ENCODE measurements at places on chromosomes 13 and 19. TPM values are rescaled to one million over a fixed set of nuclear protein-coding genes. Genes with fewer than 3 reads are reported as not detected.

CGB8 gene
- not detected for total RNA-seq

ICAM5 gene
- total RNA-seq, result 4.3 TPM

TTC9B gene
- total RNA-seq, result 0.71 TPM

NUCB1 gene
- total RNA-seq, result 208 TPM

CD209 gene
- total RNA-seq, result 0.55 TPM

APOC4 gene
- total RNA-seq, result not detected

CACNG8 gene
- total RNA-seq, result 0.62 TPM

NPAS1 gene
- total RNA-seq, result 1.1 TPM

ZNF780A gene
- total RNA-seq, result 17.2 TPM

SYNE4 gene
- total RNA-seq, result 0.68 TPM

PRR19 gene
- total RNA-seq, result 16.8 TPM

GRCh38 chr19:39704181-39705044 lies at the start of gene LGALS14:
Gene LGALS14, plus strand, starts transcription at chr19:39704481. Its CDS starts 48 bp downstream, at chr19:39704529.
- no peaks in the 10 kb centered on the region for H3K36me3 ChIP-seq
- DNase-seq, result no peak
- no peak within 1 kb of the TSS for H3K4me3 ChIP-seq
- H3K4me1 ChIP-seq, result no peaks in the 10 kb centered on the region
- H3K27me3 ChIP-seq, result no peaks in the 10 kb centered on the region

GRCh38 chr13:42680748-42681147 lies 100.6 kb upstream of the FAM216B start:
- H3K4me3 ChIP-seq, result no peak overlapping the region
- no peaks in the 10 kb centered on the region for H3K4me1 ChIP-seq

- peak; percentile 64 for DNase-seq
- H3K27ac ChIP-seq, result peak overlapping the region; percentile 42
- H3K36me3 ChIP-seq, result no peaks in the 10 kb centered on the region
- H3K4me3 ChIP-seq, result no peak overlapping the region
- H3K4me1 ChIP-seq, result peaks cover 41% of the 10 kb centered on the region
Measured at GRCh38 chr19:18157465-18158063, 4.6 kb downstream of the PIK3R2 start.

DNA sequence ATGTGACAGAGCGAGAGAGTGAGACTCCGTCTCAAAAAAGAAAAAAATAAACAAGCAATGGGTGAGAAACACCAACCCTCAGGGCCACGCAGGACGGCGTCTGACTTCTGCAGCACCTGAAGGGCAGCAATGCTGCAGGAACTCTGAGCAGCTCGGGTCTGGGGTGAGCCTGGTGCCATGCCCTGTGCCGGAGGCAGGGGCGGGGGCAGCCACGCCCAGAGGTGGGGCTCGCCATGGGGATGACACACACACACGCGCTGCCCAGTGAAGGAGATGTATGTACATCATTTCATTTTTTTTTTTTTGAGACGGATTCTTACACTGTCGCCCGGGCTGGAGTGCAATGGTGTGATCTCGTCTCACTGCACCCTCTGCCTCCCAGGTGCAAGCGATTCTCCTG lies 24.3 kb downstream of the GPX4 start:
- no peak overlapping the region for H3K27ac ChIP-seq
- no peaks in the 10 kb centered on the region for H3K36me3 ChIP-seq
- no peak overlapping the region for H3K4me3 ChIP-seq
- H3K4me1 ChIP-seq, result peaks cover 22% of the 10 kb centered on the region
- no peaks in the 10 kb centered on the region for H3K27me3 ChIP-seq

DNA sequence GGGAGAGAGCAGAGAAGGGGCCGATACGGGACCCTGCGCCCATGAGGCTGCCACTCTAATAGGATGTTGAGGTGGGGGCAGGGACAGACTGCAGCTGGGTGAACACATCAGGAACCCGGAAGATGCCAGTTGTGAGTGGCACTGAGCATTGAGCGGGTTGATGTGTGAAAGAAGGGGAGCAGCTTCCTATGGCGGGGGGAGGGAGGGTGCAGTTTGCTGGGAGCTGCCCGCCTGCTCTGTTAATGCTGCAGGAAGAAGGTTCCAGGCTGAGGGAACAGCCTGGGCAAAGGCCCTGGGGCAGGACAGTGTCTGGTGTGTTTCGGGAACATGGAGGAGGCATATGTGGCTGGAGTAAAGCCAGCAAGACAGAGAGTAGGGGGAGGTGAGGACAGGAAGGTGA lies 29.8 kb downstream of the DNM2 start:
- H3K4me1 ChIP-seq, result peaks cover 60% of the 10 kb centered on the region
- no peak overlapping the region for H3K4me3 ChIP-seq
- H3K36me3 ChIP-seq, result no peaks in the 10 kb centered on the region
- DNase-seq, result no peak

- H3K36me3 ChIP-seq, result no peaks in the 10 kb centered on the region
- H3K27ac ChIP-seq, result no peak overlapping the region
- DNase-seq, result peak; percentile 87
- H3K4me3 ChIP-seq, result no peak overlapping the region
- H3K4me1 ChIP-seq, result peaks cover 3% of the 10 kb centered on the region
Measured at GRCh38 chr19:16041299-16041990, 34.9 kb upstream of the TPM4 start.

DNA sequence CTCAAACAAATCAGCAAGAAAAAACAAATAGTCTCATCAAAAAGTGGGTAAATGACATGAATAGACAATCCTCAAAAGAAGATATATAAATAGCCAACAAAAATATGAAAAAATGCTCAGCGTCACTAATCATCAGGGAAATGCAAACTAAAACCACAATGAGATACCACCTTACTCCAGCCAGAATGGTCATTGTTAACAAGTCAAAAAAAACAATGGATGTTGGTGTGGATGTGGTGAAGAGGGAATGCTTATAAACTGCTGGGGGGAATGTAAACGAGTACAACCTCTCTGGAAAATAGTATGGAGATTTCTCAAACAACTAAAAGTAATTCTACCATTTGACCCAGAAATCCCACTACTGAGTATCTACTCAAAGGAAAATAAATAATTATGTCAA lies 239.2 kb upstream of the RFC3 start:
- H3K27me3 ChIP-seq, result no peaks in the 10 kb centered on the region
- H3K4me1 ChIP-seq, result no peaks in the 10 kb centered on the region
- no peaks in the 10 kb centered on the region for H3K36me3 ChIP-seq
- no peak for DNase-seq

DNA sequence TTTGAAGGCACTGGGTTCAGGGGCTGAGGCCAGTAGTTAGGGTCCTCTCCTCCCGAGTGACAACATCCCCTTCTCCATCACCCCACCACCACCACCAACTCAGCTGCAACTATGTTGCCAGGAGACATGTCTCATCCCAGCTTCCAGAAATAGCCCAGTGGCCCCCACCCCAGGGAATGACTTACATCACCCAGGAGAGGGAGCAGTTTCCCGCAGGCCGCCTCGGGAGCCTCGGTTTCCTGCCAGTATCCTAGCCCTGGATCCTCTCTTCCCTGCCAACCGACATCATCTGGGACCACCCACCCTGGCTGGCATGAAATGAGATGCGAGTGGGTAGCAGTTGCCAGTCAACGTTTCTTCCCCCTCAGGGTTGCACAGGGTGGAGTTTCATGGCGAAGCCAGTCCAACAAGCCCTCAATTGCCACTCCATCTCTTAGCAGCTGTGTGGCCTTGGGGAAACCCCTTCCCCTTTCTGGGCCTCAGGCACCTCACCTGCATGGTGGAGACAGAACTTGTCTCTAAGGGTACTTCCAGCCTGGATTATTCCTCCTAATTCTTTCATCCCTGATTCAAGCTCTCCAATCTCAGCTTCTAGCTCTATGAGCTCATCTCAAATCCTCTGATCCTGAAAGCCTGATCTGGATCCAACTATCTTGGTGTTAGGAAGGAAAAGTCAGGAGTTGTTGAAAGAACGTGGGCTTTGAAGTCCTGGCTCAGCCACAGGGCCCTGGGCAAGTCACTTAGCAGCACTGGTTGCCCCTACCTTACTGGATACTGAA lies 3.9 kb upstream of the GSK3A start:
- peaks cover 67% of the 10 kb centered on the region for H3K4me1 ChIP-seq
- DNase-seq, result peak; percentile 88
- no peaks in the 10 kb centered on the region for H3K36me3 ChIP-seq

- no peak overlapping the region for H3K27ac ChIP-seq
- H3K4me3 ChIP-seq, result no peak overlapping the region
- no peaks in the 10 kb centered on the region for H3K36me3 ChIP-seq
- no peaks in the 10 kb centered on the region for H3K4me1 ChIP-seq
Measured at GRCh38 chr13:21613791-21614190, 9.8 kb upstream of the MICU2 start.

DNA sequence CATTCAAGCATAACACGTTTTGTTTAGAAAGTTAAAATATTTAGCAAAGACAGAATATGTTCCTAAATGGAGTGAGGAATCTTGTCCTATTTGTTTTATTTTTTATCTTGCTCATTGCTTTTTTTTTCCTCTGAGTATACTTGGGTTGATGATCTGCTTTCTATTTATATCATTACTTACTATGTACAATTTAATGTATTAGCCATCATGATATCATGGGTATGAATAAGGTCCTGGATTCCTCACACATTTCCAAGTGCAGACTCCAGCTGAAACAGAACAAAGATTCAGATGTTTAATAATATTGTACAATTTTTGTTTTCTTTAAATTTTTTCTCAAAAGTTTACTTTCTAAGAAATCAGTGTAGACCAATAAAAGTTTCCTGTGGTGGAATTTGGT lies 388.2 kb downstream of the GPC6 start:
- H3K4me3 ChIP-seq, result no peak overlapping the region
- no peak for DNase-seq
- no peaks in the 10 kb centered on the region for H3K4me1 ChIP-seq

DNA sequence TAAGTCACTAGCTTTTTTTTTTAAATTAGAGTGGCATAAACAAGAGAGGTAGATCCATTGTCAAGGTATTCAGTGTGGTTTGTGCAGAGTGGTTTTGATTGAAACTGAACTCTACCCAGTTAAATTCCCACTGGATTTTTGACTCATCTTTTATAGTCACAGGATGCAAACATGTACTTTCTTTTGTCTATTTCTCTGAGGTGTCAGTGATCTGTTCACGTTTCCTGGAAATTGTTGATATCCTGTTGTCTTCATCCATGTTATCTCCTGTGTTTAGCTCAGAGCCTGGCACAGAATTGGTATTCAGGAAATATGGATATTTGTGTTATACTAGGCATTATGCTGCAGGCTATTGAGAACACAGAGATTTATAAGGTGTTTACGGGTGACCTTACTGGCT lies 119.7 kb downstream of the PCCA start:
- H3K4me3 ChIP-seq, result no peak overlapping the region
- no peak overlapping the region for H3K27ac ChIP-seq

DNA sequence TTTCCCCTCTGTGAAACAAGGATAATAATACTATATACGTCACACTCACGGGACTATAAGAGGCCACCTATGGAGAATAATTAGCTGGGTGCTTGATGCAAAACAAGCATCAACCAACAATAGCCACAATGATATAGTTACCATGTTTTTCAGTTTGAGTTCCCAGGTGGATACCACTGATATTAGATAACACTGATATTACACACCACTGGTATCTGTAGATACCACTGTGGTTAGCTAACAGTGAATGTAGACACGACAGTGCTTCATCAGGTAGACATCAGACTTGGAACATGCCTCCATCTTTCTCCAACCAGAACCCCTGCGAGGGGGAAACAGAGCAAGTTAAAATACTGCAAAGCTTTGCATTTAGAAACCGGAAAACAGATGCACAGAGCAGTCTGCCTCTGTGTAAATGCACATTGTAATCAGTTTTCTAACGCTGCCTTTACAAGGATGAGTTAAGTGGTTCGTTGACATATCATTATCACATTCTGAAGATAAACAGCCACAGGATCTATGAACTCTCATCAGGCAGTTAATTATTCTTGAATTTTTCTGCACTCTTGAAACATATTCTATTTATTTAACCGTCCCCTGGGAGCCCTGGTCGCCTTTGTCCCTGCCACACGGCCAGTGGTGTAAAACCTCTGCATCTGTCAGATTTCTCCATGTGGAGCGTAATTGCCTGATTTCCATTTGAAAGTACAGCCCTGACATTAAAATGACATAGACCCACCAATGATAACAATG lies 80.7 kb downstream of the RNASEH2B start:
- H3K27me3 ChIP-seq, result no peaks in the 10 kb centered on the region
- no peak for DNase-seq
- no peak overlapping the region for H3K27ac ChIP-seq
- no peaks in the 10 kb centered on the region for H3K36me3 ChIP-seq

GRCh38 chr19:13459351-13459750 lies 46.9 kb downstream of the CACNA1A start:
- no peak overlapping the region for H3K27ac ChIP-seq
- H3K4me3 ChIP-seq, result no peak overlapping the region
- DNase-seq, result no peak
- no peaks in the 10 kb centered on the region for H3K27me3 ChIP-seq

DNA sequence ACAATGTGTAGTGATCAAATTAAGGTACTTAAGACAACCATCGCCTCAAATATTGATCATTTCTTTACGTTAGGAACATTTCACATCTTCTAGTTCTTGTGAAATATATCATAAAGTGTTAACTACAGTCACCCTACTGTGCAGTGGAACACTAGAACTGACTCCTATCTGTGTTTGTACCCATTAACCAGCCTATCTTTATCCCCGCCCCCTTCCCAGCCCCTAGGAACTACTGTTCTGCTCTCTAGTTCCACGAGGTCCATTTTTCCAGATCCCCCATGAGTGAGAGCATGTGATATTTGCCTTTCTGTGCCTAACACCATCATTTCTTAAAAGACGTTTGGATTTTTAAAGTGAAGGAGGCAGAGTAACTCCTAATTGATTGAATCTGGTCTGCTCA lies 24.4 kb upstream of the GGACT start:
- H3K27ac ChIP-seq, result no peak overlapping the region
- H3K36me3 ChIP-seq, result no peaks in the 10 kb centered on the region
- no peaks in the 10 kb centered on the region for H3K4me1 ChIP-seq
- H3K4me3 ChIP-seq, result no peak overlapping the region

GRCh38 chr13:40568246-40569023 lies 98.0 kb downstream of the FOXO1 start:
- H3K27me3 ChIP-seq, result no peaks in the 10 kb centered on the region
- DNase-seq, result no peak
- no peaks in the 10 kb centered on the region for H3K36me3 ChIP-seq
- no peak overlapping the region for H3K4me3 ChIP-seq
- H3K4me1 ChIP-seq, result peaks cover 13% of the 10 kb centered on the region

DNA sequence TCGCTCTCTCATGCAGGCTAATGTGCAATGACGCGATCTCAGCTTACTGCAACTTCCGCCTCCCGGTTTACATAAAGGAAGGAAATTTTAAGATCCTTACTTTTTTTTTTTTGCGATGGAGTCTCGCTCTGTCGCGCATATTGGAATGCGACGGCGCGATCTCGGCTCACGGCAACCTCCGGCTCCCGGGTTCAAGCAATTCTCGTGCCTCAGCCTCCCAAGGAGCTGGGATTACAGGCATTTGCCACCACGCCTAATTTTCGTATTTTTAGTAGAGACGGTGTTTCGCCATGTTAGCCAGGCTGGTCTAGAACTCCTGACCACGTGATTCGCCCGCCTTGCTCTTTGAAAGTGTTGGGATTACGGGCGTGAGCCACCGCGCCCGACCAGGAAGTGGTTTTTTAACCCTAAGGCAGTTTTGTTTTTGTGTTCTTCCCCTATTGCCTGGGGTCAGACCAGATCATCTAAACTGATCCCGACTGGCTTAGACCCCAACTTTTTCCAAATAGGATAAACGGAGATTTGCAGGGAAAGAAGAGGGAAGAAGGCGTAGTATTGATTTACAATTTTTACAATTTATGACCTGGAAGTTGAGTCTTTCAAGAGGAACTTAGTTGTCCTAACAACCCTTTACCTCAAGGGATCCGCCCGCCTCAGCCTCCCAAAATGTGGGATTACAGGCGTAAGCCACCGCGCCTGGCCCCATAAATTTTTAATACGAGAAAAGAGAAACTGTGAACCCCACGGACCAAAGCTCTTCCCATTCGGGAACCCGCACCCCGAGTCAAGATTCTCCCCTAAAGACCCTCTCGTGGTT lies 142.0 kb downstream of the ZNF737 start:
- peak overlapping the region; percentile 64 for H3K4me3 ChIP-seq
- H3K4me1 ChIP-seq, result peaks cover 9% of the 10 kb centered on the region
- H3K36me3 ChIP-seq, result no peaks in the 10 kb centered on the region
- peak overlapping the region; percentile 91 for H3K27ac ChIP-seq

Data from testis (tissue), 5 donors.